Ureter (tissue), 1 donor: ENCODE measurements at places on chromosomes 6 and 20. TPM values are rescaled to one million over a fixed set of nuclear protein-coding genes. Genes with fewer than 3 reads are reported as not detected.
A peak's percentile ranks its signal among the peaks of the same experiment; 100 is the strongest.

DNA sequence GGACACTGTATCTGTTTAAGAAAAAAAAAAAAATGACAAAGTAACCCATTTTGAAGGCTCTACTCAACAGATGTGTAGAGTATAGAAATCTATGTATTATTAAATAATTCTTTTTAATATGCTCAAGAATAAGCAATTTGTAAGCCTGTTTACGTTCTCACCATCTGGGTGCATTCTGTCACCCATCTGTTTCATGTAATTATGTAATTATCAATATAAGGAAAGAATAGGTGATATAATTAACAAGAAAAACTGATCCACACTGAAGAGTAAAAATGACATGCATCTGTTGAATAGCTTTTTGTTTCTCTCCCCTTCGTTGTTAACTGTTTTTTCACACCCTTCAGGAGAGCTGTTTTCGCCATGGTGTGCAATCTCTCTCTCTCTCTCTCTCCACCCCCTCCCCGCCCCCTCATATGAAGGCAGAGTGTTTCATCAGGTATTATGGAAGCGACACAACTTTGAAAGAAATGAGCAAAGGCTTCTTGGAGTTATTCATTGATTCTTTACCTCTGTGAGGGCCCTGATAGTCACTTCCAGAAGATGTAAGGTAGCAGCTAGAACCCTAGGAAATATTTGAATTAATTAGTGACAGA is 154.3 kb upstream of the INSM1 start:
- DNase-seq = no peak

DNA sequence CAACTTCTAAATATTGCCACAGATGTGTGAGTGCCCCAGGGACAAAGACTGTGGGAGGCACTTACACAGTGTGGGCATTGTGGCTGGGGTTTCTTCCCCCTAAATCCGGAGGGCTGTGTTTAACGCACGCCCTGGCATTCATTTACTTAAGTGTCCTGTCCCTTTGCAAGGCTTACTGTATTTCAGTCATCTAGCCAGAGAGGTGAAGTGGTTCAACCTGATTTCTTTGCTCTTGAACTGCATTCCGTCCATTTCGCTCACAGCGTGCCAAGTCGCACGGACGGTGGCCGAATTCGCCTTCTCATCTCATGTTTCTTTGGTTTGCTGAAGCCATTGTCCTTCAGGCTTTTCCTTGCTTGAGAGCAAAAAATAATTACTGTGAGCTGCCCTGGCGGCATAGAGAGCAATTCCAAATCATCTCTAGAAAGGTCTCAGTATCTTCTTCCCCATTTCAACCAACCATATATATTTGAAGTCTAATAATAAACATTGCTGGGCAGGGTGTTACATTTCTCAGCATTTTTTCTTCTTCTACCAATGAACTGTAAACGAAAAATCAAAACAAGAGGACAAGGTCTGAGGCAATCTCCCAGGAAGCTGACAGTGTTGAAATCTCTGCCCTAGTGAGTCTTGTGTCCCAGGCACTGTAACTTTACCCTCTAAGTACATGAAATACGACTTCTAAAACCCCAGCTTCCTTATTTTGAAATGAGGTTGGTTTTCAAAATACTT is 16.9 kb downstream of the SYTL3 start:
- peak; percentile 58 for DNase-seq

DNA sequence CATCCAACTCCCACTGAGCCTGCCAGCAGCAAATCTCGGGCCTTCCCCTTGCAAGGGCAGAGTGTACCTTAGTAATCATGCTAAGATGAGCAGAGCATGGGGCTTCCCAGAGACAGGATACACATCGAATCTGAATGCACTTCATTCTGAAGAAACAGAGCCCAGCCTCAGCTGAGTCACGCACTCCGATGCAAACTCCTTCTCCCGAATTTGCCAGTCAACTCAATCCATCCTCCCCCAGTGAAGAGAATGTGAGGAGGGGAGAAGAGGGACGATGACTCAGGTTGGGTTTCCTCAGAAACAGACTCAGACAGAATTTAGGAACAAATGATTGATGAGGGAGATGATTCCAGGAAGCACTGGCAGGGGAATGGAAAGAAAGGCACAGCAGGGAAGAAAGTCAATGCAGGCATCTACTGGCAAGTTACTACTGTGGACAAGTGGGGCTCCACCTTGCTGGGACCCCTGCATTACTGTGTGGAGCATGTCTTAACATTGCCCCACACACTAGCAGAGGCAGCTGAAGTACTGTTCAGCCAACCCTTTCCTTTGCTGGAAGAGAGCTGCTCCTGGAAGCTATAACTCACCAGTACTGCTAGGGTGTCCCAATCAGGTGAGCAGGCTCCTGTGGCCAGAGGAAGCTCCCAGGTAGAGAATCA is 251.6 kb downstream of the ADGB start:
- no peak for DNase-seq

- DNase-seq = no peak
Measured at GRCh38 chr20:51420111-51420510, 122.4 kb downstream of the NFATC2 start.

DNA sequence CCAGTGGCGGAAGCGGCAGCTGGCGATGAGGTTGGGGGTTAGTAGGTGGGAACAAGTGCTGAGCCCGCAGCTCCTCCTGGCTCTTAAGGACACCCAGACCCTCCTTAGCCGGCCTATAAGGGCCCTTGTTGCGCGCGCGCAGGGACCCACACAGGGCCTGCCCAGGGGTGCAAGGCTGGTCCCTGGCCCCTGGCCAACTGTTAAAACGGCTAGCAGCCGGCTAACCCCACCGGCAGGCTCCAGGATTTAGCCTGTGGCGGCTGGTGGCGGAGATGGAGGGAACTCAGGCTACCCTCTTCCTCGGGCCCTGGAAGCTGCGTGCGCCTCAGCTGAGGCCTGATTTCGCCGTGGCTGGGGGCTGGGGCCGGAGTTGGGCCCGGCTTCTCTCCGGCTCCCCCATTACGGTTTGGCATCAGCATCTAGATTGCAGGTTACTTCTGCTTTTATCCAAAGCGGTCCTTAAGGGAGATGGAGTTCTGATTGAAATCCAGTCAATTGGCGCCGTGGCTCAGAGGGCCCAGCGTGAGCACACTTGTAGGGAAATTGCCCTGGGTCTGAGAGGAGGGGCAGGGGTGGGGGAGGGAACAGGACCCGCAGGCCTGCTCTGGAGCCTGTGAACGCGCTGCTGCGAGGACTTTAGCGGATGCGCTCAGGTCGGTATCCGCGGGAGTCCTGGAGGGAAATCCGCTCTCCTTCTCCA is 36.9 kb upstream of the CCDC167 start:
- no peak for DNase-seq

Gene PTCHD4
- total RNA-seq = 1.1 TPM

Gene BPIFA1
- total RNA-seq = not detected
